Renal cortical epithelial cell (primary cell): ENCODE measurements at places on chromosomes 7 and 10.

GRCh38 chr10:79610601-79611191 lies at the start of gene SFTPA1:
Gene SFTPA1, plus strand, starts transcription at chr10:79610939. Its CDS starts 887 bp downstream, at chr10:79611826.
- no peak for DNase-seq

GRCh38 chr7:11466517-11467105 lies 365.4 kb downstream of the THSD7A start:
- DNase-seq, result no peak

DNA sequence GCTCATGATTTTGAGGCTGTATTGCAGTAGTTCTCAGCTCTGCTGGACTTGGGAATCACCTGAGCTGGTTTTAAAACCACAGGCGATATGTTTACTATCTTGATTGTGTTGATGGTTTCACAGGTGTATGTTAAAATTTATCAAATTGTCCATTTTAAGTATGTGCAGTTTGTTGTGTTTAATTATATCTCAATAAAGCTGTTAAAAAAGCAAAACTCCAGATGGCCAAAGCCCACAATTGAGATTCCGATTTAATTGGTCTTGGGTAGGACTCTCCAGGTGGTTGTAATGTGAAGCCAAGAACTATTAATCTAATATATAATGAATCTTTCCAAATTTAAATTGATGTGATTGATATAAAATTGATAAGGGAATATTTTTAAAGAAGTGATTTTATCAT lies 48.6 kb downstream of the NRCAM start:
- DNase-seq, result no peak

GRCh38 chr10:42836096-42836495 lies 53.5 kb downstream of the BMS1 start:
- DNase-seq, result no peak

DNA sequence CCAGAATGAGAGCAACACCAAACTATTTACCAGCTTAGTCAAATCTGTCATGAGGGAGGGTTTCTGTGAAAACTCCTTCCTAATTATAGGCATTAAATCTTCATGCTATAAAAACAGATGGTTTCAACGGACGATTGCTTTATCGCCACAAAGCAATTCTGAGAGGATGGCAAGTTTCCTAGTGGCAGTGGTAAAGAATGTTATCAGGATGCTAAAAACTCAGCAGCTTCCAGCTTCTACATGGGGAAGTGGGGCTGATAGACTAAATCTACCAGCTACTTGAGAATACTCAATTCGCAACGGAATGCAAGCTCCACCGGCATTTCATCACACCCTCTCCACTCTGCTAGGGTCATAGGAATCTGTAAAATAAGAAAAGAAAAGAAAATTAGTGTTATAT lies 41.8 kb downstream of the JCAD start:
- DNase-seq, result no peak

- no peak for DNase-seq
These were observed 653.5 kb upstream of the MGMT start for GRCh38 chr10:128813574-128813973.

- no peak for DNase-seq
These were observed 103.9 kb upstream of the POT1 start for GRCh38 chr7:125033506-125033905.

- no peak for DNase-seq
These were observed 690.8 kb upstream of the FZD8 start for GRCh38 chr10:36332926-36333325.

DNA sequence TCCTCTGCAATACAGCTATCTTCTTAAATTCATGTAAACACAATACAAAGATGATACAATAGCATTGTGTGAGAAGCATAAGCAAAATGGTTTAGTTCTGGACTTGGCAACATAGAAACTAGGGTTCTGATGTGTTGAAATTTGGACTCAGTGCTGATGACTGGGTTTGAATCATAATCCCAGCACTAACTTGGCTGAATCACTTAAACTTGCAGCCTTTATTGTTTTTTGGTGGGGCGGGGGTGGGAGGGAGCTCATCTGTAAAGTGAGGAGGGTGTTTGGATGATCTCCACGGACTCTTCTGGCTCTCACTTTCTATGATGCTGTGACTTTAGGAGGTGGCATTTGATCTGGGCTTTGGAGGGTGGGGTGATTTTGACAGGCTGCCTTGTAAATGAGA lies 158.2 kb downstream of the WNT2 start:
- DNase-seq, result peak; percentile 53

- DNase-seq, result no peak
These were observed 175.3 kb downstream of the RAPGEF5 start for GRCh38 chr7:22181663-22182062.

- DNase-seq, result no peak
These were observed 76.7 kb downstream of the IGF2BP3 start for GRCh38 chr7:23393636-23394035.

DNA sequence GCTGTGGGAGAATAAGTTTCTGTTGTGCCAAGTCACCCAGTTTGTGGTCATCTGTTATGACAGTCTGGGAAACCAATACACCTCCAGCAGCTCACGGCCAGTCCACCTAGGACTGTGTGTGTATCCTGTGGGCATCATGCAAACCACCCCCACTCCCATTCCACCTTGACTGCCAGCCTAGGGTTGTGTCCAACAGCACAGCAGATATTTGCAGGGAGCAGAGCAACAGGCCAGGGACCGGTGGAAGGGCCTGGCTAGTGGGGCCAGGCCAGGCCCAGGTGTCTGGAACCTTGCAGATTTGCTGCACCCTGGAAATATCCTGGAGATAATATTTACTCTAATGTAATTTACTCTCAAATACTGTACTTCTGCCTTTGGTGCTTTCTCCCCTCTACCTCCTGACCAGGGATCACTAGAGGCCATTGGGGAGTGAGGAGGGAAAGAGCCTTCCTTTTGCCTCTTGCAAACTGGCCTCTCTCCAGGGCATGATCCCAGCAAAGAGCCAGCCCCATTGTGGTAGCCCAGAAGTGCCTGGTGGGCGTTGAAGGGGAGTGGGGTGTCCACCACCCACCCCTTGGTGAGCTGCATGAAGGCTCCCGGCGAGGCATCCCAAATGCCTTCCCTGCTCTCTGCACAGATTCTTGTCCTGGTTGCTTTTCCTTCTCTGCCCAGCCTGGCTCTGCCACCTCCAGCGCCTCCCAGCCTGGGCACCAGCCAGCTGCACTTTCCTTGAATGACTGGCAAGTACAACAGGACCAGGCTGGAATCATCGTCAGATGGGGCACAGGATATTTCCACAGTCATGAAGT lies 15.2 kb upstream of the TPST1 start:
- no peak for DNase-seq
